ENCODE measurements at places on chromosomes 12 and 14.

- no peak for DNase-seq
These were observed 19.1 kb downstream of the TMTC2 start for GRCh38 chr12:82705774-82706173.

DNA sequence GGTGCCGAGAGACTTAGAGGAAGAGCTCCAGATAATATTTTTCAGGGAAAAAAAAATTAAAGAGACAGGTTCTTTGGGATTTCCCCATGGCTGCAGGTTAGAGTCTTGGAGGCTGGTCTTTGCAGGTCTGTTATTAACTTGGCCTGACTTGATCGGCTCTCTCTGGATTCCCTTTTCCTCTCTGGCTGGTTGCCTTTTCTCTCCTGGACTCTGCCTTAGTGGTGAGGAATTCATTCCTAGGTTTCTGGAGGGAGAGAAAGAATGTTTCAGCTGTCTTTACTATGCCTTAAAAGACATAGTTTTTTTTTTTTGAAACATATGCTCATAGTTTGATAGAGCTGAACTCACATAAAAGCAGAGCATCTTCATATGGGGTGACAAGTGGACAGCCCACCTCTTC, 336.3 kb downstream of the BMP4 start:
- DNase-seq, result no peak

DNA sequence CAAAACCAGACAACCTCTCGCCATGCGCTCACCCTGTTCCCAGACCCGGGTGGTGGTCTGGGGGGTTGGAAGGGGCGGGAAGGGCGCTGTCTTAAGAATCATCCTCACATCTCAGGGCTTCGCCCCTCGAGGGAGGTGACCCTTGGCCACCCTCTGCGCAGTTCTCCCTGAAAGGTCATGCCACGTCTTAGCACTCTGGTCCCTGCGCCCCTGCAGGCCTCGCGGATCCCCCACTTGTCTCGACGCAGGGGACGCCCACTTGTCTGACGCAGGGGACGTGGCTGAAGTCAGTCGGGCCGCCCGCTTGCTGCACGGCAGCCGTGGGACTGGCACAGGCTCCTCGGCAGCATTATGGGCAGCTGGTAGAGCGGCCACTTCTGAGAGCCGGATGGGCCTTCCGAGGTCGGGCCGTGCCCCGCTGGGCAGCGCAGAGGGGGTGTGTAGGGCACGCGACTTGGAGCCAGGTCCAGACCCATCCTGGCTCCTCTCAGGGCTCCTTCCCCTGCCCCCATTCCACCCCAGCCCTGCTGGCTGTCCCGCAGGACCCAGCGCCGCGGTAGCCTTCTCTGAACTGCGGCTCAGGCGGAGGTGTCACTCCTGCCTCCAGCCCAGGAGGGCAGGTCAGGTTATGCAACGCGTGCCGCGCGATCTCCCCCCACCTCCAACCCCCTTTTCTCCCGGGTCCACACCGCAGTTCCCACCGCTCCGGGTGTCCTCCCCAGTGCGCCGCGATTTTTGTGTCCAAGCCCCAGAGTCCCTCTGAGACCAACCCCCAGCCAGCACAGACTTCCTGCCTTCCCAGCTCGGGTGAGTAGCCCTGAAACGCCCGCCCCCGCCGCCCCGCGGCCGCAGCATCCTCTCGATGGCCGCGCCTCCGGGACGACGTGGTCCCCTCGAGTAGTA, 40.9 kb upstream of the CAPRIN2 start:
- peak; percentile 78 for DNase-seq

- DNase-seq, result peak; percentile 88
These were observed 21.9 kb upstream of the CIPC start for GRCh38 chr14:77076113-77076631.

DNA sequence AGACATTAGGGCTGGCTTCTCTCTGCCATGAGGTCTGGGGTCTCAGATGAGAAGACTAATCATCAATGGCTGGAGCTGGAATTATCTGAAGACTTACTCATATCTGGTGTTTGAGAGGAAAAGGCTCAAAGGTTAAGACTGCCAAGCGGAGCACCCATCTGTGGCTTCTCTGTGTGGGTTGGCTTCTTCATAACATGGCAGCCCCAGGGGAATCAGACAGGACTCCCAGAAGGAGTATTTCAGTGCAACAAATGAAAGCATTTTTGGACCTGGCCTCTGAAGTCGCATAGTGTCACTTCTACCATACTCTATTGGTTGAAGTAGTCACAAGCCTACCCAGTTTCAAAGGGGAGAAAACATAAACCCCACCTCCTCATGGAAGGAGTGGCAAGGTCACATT, 171.8 kb upstream of the KRR1 start:
- DNase-seq, result no peak

GRCh38 chr14:100069161-100069800, 4.1 kb downstream of the EVL start:
- DNase-seq, result no peak

- DNase-seq, result peak; percentile 70
These were observed 95.5 kb downstream of the TMX1 start for GRCh38 chr14:51335531-51335930.

- no peak for DNase-seq
These were observed 321.1 kb downstream of the NOVA1 start for GRCh38 chr14:26276757-26277156.

GRCh38 chr12:12722435-12723148, 5.4 kb downstream of the CDKN1B start:
- no peak for DNase-seq

DNA sequence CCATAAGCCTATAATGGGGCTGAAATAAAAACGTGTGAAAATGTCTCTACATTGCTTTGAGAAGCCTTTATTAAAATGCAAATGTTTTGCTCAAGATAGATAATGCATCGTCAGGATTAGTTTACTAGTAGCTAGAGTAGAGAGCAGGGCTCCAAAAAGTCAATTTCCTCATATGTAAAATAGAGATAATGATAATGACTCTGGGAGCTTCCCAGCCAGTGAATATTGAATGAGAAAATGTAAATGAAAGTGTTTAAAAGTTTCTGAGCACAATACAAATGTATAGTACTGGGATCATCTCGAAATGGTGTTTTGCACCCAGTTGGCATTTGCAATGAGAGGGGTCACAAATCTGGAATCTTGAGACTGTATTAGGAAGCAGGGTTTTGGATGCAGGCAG, 135.3 kb downstream of the OTOGL start:
- no peak for DNase-seq

GRCh38 chr14:69571449-69572029, 3.1 kb downstream of the CCDC177 start:
- DNase-seq, result no peak

- no peak for DNase-seq
These were observed 21.5 kb downstream of the BATF start for GRCh38 chr14:75543786-75544185.

DNA sequence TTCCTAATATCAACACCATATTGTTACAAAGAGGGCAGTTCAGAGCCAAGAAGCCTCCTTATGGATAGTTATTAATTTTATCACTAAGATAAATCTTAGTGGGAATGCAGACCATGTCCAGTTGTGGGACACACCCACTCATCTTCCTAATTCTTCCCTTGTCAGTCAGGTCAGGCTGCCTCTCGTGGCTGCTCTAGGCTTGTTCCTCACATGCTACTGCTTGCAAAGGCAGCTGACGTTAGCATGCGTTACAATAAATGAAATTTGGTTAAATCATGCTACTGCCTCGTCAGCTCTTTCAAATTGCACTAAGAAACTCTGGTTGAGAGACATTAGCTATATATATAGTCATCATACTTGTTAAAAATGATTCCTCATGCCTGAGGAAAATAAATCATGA, 108.4 kb downstream of the CAND1 start:
- no peak for DNase-seq

DNA sequence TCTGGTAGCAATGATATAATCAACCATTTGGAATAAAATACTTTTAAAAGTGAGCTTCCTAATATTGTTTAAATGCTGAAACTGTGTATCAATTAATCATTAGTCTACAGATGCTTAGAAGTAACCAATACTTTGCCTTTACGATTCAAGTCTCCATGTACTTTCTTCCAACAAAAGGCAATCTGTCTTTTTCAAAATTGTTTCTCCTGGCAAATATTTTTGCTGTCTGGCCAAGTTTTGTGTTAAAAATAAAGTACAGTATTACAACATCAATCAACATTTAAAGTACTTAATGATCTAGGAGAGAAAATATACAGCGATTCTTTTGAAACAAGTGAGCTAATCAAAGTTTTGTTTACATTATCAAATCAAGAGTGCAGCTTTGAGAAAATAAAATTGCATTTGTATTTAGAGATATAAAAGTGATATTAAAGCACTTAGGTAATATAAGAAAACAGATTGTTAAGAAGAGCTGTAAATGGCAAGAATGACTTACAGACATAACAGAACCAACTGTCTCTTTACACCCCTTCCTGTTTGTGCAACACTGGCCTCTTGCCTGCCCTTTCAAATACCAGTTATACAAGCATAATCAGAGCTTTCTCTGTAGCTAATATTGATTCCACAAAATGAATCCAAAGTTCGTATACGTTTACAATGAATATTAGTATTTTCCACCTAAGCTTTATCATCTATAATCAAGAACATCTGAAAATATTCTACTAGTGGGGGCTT, 38.2 kb upstream of the FBLN5 start:
- DNase-seq, result peak; percentile 53

- no peak for DNase-seq
These were observed 54.0 kb upstream of the PDE3A start for GRCh38 chr12:20314328-20314727.

GRCh38 chr12:76947304-76947703, 68.5 kb upstream of the CSRP2 start:
- DNase-seq, result no peak

GRCh38 chr14:56297449-56297848, 179.2 kb downstream of the PELI2 start:
- DNase-seq, result no peak

- DNase-seq, result no peak
These were observed 29.0 kb downstream of the NFKBIA start for GRCh38 chr14:35375558-35376025.

GRCh38 chr12:5794156-5794555, 150.9 kb downstream of the ANO2 start:
- no peak for DNase-seq

GRCh38 chr12:60308366-60308991, 712.6 kb downstream of the SLC16A7 start:
- DNase-seq, result no peak

DNA sequence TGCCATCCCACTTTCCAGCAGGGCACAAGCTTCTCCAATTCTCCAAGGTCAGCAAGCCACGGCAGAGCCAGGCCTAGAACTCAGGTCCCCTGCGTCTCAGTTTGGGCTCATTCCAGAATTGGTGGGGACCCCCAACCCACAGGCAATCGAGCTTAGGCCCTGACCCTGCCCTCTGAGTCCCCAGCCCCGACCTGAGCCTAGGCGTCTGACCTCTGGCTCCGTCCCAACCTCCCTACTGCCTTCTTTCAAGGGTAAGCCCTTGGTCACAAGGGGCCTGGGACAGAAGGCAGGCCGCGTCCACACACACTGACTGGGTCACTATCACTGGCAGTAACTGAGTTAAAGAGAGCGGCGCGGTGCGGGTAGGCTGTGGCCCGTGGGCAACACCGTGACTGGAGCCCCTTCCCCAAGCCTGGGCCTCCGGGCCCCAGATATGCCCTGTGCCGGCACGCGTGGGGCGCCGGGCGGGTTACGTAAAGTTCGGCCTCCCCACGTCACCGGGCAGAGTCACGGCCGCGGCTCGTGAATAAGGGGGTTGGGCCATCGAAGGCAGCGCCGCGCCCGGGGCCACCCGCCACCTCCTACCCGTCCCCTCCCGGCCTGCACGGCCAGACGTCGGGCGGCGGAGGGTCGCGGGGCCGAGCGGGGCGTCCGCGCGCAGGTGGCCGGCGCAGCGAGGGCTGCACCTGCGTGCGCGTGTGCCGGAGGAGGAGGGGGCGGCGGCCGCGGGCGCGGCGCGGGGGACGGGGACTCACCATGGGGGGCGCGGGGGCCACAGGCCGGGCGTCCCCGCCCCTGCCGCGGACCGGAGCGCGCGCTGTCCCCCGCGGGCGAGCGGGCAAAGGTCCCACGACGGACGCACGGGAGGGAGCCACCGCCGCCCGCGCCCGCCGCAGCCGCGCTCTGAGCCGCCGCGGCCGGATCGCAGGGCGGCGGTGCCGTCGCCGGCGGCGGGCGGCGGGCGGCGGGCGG, 516 bp downstream of the ANKRD9 start:
- DNase-seq, result no peak

DNA sequence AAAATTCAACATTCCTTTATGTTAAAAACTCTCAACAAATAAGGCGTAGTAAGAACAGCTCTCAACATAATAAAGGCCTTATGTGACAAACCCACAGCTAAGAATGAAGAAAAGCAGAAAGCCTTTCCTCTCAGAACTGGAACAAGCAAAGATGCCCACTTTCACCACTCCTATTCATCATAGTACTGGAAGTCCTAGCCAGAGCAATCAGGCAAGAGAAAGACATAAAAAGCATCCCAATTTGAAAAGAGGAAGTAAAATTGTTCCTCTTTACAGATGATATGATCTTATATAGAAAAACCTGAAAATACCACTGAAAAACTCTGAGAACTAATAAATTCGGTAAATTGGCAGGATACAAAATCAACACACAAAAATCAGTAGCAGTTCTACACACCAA, 52.1 kb downstream of the STON2 start:
- no peak for DNase-seq

DNA sequence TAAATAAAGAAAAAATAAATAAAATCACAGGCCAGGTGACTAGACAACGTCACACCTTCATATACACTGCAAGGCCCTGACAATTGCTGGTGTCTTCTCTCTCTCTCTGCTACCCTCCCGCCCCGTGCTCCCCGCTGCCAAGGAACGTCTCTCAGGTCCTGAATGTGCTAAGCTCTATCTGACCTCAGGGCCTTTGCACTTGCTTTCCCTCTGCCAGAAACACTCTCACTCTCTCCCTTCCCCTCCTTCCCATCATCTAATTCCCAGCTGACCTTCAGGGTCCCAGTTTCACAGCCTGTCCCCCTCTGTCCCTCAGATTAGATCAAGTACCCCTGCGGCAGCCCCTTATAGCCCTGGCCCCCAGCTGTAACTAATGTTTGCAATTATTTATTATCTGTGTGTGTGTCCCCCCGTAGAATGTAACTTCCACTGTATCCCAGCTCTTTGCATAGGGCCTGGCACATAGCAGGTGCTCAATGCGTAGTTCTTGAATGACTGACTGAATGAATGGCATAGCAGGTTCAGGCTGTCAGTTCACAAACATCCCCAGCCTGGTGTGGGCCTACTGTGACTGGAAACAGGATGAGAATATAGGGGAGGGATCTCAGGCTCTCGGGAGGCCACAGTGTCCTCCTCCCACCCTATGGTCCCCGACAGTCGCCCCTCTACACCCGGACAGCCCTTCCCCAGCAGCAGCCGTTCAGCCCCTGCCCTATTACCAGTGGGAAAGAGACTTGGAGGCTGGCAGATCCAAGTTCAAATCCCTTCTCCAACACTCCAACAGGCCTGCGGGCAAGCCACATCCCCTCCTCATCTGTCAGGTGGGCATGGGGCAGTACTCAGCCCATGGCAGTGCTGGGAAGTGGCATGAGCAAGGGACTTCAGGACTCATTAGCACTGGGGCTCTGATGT, 6.6 kb downstream of the BEGAIN start:
- peak; percentile 54 for DNase-seq
